RPMI8226 (cell line): ENCODE measurements at places on chromosomes 6 and 20.

- no peak for DNase-seq
Measured at GRCh38 chr6:160767647-160768019, 65.6 kb downstream of the PLG start.

GRCh38 chr6:39018103-39018502, 30.5 kb upstream of the GLP1R start:
- no peak for DNase-seq

GRCh38 chr6:84282550-84282949, 55.1 kb upstream of the CEP162 start:
- no peak for DNase-seq

GRCh38 chr6:121619013-121619412, 183.6 kb downstream of the GJA1 start:
- DNase-seq, result no peak

DNA sequence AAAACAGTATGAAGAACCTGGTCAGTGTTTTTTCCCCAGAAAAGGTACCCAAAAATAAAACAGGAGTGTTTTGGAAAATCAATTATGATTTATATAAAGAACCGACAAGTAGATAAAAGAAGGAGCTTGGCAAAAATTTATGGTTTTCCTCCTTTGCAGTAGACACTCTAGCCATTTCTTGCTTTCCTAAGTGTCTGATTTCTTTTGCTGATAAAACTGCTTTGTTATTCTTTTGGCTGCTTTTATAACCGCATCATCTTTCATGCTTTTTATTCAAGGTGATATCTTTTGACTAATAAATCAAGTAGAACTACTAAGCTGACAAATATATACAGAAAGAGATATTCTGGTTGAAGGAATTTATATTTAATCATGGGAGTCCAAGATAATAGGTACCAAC, 16.6 kb downstream of the ATG5 start:
- no peak for DNase-seq

DNA sequence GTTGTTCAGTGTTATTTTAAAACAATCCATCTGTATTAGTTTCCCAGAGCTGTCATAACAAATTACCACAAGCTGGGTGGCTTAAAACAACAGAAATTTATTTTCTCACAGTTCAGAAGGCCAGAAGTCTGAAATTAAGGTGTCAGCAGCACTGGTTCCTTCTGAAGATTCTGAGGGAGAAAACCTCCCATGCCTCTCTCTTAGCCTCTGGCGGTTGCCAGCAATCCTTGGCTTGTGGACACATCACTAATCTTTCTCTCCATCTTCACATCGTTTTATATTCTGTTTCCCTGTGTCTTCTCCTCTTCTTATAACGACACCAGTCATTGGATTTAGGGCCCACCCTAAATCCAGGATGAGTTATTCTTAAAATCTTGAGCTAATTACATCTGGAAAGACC, 70.2 kb upstream of the EPB41L1 start:
- no peak for DNase-seq

- no peak for DNase-seq
Measured at GRCh38 chr20:46582648-46583047, 32.2 kb upstream of the OCSTAMP start.

DNA sequence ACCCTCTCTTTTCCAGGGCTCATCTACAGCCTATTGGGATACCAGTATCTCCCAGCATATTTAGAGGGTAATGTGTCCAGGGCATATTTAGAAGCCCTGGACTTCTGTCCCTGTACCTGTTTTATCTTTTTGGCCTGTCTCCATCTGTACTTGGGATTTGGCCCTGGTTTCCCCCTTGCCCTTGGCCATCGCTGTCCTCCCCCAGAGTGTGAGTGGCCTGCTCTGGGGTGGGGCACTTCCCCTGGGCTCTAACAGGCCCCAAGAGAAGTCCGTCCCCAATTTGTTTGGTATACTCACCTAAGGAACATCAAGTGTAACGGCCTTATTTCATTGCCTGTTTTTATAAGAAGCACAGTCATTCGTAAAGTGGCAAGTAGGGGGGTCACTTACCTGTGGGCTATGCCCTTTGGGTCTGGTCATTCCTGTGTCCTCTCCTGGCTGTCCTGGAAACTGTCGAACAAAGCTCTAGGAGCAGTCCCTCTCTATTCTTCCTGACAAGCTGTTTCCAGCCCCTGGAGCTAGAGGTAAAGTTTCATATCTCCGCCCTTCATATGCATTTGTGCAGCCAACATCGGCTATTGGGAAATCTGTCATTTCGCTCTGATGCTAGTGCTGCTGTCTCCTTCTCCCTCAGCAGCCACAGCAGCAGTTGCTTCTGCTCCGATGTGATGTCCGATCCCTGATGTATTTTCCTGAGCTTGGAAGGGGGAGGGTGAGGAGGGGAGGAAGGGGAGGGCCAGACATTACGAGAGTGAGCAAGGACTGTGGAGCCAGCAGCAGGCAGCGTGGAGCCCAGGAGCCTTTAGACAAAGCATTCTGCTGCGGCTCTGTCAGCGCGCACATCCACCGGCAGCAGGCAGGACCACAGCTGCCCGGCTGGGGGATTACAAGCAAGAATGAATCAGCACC, 83.4 kb downstream of the TCP11 start:
- no peak for DNase-seq
